Head of caudate nucleus (tissue), 42 donors: ENCODE measurements at places on chromosomes 12 and 14.

DNA sequence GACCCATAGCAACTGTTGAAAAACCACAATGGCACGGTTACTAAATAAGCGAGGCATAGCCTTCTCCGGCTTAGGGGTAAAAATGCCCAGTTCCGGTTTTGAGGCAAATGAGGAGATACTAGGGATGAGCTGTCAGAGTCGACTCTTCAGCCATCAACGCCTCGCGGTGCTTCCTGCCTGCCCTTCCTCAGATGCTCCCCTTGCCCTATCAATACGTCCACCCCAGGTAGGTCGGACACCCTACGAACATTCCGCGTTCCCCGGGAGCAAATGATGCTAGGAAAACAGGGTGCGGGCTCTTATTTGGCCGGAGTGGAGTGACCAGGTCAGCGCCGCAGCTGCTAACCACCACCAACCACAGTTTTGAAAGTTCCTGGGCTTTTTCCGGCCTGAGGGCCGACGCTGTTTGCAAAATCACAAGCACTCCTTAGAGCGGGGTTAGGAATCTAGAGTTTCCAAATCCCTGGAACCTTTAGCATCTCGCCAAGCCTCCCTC lies 1.2 kb downstream of the SRSF9 start:
- DNase-seq = no peak

DNA sequence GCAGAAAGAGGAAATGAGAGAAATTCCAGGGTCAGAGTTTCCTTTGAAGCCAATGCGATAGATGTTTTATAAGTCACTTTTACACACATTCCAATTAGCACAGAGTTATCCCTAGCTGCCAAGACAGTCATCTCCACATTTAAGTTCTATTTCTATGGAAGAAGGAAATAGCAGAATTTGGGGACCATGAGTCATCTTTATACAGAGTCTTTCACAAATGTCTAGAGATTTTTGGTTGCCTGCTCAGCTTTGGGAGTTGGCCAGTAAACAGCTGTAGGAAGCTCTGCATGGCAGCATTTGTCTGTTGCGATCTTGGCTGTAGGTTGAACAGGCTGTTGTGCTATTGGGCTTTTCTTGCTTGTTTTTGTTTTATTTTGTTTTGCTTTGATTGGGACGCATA lies 884.3 kb downstream of the GALC start:
- no peak for DNase-seq

GRCh38 chr14:29236401-29236800 lies 469.8 kb downstream of the FOXG1 start:
- no peak for DNase-seq

DNA sequence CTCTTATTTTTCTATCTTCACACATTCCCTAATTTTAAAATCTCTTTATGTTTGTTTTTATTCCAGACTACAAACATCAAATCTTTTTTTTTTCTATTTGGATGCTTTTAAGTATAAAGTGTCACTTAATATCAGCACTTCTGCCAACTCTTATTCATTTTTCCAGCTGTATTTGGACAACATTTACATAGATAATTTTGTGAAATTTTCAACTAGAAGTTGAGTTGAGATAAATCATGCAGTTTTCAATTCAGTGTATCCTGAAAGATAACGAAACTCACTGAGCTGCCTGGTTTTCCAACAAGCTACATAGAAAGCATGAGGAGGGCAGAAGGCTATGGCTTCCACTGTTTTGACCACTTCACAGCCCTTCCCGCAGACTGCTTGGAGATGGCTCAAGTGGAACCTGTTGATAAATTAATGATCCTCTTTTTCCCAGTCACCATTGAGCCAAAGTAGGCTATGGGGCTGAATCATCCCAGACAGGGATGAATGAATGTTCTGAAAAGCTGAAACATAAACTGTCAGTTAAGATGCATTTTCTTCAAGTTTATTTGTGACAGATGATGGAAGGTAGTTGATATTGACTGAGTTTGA lies 213.9 kb downstream of the RAD51B start:
- no peak for DNase-seq

GRCh38 chr14:103453791-103454190 lies 68.6 kb downstream of the MARK3 start:
- no peak for DNase-seq

DNA sequence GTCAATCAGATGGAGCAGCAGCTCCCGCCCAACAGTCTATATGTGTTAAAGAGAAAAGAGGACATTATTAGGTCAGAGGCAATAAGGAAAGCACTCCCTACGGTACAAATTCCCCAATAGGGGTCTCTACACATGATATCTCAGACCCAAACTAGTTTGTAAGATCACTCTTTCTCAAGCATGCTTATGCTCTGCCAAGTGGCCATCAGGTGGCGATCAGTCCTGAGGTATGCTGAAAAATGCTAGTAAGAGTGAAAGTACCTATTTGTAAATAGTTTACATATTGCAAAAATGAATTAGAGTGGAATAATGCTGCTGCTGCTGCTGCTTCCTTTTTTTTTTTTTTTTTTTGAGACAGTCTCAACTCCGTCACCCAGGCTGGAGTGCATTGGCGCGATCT lies 61.0 kb downstream of the CPM start:
- DNase-seq = no peak

GRCh38 chr14:99630202-99630601 lies 14.7 kb upstream of the HHIPL1 start:
- DNase-seq = no peak

DNA sequence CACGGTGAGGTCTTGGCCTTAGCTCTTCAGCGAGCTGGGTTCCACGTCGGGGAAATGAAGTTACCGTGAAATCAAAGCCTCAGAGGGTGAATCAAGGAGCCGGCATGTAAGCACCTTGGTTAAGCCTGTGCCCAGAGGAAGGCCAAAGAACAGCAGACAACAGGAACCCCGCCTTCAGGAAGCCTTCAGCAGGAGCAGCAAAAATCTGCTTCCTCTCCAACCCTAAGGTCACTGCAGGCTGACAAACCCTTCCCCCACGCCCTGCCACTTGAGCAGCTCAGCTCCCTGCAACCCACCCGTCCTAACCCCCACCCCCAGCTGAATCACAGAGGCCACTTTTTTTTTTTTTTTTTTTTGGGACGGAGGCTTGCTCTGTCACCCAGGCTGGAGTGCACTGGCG lies 72.9 kb upstream of the LTA4H start:
- peak; percentile 26 for DNase-seq

DNA sequence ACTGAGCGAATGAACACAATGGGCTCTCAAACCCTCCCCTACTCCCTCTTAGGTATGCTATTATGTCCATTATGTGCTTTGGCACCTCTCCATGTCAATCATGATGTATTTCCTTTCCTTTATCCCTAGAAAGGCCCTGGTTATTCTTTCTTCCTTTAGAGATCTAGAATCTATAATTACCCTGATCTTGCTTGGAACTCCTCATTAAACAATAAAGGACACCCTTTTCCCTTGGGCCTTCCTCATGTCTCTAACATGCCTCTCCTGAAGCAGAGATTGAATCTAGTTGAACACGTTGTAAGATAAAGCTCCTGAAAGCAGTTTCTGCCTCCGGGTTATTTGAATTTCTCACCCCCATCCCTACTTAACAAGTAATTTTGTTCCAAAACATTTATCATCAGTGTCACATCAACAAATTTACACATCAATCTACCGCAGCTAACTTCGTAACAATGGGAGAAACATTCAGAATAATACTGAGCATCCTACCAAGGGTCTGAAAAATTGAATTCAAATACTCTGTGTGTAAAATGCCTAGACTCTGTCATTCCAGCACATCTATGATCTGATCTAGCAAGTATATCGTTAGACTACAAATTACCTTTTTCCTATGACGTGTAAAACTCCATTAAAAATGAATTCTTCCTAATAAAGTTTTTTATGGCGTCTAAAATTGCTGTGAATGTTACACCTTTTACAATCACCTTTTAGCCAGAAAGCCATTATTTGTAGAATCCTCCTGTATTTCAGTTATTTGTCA lies 5.4 kb downstream of the USP44 start:
- DNase-seq = no peak

DNA sequence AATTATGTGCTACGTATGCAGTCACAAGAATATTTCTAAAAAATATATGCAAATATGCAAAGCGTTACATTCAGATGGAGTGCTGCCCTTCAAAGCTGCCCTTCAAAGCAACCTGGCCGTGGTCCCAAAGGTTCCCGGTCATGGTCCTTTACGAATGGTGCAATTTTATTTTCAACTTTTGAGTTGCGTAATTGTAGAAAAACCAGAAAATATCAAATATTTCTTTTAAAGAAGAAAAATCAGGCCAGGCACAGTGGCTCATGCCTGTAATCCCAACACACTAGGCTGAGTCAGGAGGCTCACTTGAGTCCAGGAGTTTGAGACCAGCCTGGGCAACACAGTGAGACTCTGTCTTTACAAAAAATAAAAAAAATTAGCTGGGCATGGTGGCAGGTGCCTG lies 21.4 kb downstream of the CLSTN3 start:
- DNase-seq = no peak

DNA sequence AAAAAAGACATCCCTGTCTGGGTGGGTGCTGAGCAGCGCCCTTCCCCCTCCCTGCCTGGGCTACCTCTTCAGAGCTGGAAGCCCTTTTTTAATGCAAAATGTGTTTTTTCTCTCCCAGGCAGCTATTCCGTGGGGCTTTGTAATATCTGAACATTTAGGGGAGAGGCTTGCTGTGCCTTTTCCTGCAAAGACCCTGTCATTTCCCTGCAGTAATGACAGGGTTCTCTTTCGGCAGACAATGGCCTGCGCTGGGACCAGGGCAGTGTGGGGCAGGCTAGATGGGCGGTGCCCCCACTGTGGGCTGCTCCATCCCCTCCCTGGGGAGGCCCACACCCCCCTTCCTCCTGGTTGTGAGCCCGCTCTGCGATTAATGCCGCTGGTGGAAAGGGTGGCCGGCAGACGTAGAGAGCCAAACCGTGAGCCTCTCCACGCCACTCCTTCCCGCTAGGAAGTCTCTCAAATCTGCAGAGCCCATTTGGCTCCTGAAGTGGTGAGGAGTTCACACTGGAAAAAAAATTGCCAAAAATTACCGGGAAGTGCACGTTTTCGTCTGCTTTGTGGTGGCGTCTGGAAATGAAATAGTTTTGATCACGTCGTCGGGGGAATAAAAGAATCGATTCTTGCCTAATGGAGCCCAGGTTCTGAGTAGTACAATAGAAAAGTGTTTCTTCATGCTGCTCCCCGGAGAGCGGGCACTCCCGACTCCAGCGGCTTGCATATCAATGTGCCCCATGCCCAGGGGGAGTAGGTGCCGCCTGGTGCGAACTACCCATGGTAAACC lies 31.5 kb downstream of the KIF26A start:
- no peak for DNase-seq

DNA sequence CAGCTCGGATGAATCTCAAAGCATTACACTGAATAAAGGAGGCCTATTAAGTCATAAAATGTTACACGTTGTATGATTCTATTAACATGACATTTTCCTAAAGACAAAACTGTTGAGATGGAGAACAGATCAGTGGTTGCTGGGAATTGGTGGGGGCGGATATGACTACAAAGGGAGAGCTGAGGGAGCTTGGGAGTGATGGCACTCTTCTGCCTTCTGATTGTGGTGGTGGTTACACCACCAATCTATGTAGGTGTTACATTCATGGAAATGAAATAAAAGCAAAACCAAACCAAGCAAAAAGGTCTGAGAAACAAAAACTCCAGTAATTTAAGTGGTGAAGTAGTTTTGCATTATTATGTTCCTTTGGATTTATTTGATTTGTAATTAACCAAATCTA lies 16.4 kb upstream of the EVL start:
- peak; percentile 47 for DNase-seq

GRCh38 chr12:60394665-60395064 lies 798.8 kb downstream of the SLC16A7 start:
- DNase-seq = no peak

DNA sequence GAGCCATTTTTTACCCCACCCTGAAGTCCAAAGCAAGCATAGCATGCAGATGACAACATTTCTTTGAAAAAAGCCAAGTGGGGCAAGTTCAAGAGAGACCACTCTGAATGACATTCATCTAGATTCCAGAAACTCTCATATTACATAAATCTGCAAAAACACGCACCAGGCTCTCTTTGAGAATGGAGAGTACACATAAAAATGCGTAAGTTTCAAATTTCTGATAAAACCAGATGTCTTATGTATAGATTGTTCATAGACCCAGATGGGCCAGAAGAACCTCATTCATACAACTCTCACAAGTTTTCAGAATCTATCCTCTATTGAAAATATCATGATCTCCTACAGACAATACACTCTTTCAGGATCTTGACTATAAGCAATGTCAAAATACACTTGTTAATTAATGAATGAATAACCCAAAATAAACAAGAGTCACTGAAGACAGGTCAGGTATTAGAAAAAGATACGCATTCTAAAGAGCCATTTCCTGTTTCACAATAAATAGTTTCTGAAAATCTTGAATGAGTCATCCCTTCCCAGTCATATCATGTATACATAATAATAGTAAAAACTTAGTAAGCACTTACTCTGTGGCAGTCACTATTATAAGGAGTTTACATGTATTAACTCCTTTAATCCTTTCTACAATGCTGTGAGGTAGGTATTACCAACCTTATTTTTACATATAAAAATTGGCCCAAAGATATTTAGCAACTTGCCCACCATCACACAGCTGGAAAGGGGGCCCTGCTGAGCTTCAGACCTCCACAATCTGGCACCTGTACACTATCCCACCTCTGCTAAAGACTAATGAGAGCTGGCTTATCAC lies 72.0 kb downstream of the PPP2R5E start:
- DNase-seq = no peak

GRCh38 chr14:65101631-65102440 lies 481 bp downstream of the MAX start:
- DNase-seq = no peak

- DNase-seq = no peak
Observed at GRCh38 chr14:22492622-22493542, 96.1 kb downstream of the DAD1 start.

DNA sequence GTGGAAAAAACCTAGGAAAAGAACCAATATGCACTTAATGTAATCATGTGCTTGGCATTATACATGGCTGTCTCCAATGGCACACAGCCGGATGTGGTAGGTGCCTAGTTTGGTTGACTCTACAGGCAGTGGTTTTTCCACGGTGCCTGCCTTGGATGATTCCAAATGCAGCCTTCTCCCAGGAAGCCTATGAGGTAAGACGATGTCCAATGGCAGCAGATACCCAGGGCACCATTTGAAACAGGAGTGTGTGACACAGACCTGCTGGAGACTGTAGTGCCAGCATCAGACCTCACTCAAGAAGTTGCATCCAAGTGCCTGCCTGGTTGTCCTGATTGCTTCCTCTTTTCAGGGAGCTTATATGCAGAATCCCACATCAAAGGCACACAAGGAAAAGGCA lies 88.0 kb upstream of the VASH1 start:
- DNase-seq = no peak

- no peak for DNase-seq
Observed at GRCh38 chr14:34983148-34983760, 462 bp downstream of the SRP54 start.
